Neural cell (in vitro differentiated cells): ENCODE measurements at places on chromosomes 2 and 18. TPM values are rescaled to one million over a fixed set of nuclear protein-coding genes. Genes with fewer than 3 reads are reported as not detected.

Gene IL36RN
- polyA plus RNA-seq: not detected in 2 replicates

Gene KIAA2012
- polyA plus RNA-seq: not detected in 2 replicates

Gene VAMP5
- polyA plus RNA-seq: not detected in 2 replicates

Gene DSG4
- polyA plus RNA-seq: not detected in 2 replicates

Gene AOX1
- polyA plus RNA-seq: not detected in 2 replicates

Gene GULP1
- 4.9 and 10.2 TPM in 2 replicates for polyA plus RNA-seq

Gene MAPK4
- 12.7 and 16.9 TPM in 2 replicates for polyA plus RNA-seq

Gene ALK
- polyA plus RNA-seq: 7.1 and 10.1 TPM in 2 replicates

Gene BBS5
- 4.6 and 9.1 TPM in 2 replicates for polyA plus RNA-seq

Gene SAG
- 1.1 TPM in 1 of 2 replicates, not detected in the other for polyA plus RNA-seq

Gene RND3
- polyA plus RNA-seq: 126 and 143 TPM in 2 replicates

Gene ACTR3
- 228 and 255 TPM in 2 replicates for polyA plus RNA-seq

Gene MEIS1
- polyA plus RNA-seq: 40.5 and 46.5 TPM in 2 replicates

Gene FN1
- 0.93 and 5.1 TPM in 2 replicates for polyA plus RNA-seq

Gene TRIM43
- not detected in 2 replicates for polyA plus RNA-seq

Gene DPY30
- polyA plus RNA-seq: 151 and 201 TPM in 2 replicates

Gene SLC9A4
- 0.06 and 0.15 TPM in 2 replicates for polyA plus RNA-seq

Gene CD207
- polyA plus RNA-seq: not detected in 2 replicates

Gene CCDC148
- 1.5 and 1.8 TPM in 2 replicates for polyA plus RNA-seq

Gene TMEM37
- polyA plus RNA-seq: not detected in 2 replicates

Gene SCN7A
- polyA plus RNA-seq: 0.09 and 0.10 TPM in 2 replicates
